T follicular helper cell (primary cell): ENCODE measurements at places on chromosomes 5 and 9.

DNA sequence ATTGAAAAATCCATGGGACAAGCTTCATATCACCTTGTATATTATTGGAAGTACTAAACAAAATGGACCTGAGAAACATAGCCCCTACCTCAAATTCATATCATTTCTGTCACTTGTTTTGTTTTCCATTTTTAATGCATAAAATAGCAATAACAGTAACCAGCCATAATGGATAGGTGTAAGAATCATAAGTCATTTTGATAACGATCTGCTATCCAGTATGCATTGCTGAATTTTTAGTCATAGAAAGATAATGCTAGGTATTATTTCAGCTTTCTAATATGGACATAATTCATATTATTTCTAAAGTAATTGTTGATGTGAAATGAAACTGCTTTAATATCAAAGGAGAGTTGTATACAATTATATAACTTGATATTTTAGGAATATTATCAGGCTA, 1.1 kb upstream of the LRRC70 start:
- DNase-seq, result no peak

GRCh38 chr5:62575489-62575888, 3.1 kb upstream of the LRRC70 start:
- no peak for DNase-seq

- no peak for DNase-seq
These were observed 77.1 kb downstream of the MUSK start for GRCh38 chr9:110745676-110746075.

DNA sequence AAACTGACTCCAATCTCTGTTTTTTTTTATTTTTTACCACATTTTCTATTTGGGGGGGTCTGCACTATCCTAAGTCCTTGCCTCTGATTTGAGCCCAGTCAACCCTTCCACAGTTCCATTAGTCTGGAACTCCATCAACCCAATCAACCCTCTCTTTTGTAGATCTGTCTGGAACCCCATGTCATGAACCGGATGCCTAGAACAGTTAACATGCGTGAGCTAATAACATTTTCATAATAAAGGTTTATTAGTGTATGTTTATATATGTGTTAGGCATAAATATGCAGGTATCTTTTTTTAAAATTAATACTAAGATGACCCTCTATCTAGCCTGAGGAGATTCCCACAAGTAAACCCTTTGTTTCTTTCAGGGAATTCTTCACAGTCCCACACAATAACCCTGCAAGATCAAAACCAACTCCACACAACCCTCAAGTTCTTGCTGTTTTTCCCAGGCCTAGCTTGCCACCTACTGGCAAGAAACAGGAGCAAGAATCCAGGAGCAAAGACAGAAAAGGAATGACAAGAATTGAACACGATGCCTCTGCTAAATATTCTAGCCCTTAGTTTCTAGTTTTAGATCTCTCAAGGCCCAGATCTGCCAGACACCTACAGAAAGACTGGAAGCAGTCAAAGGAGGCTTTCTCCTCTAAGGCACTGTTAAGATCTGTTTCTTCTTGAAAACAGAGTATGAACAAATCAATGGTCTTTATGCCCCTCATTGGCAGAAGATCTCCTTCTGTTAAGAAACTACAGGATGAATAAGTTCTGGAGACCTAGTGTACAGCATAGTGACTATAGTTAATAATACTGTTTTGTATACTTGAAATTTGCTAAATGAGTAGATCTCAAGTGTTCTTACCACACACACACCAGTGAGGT, 100.4 kb downstream of the TRIM36 start:
- DNase-seq, result no peak

DNA sequence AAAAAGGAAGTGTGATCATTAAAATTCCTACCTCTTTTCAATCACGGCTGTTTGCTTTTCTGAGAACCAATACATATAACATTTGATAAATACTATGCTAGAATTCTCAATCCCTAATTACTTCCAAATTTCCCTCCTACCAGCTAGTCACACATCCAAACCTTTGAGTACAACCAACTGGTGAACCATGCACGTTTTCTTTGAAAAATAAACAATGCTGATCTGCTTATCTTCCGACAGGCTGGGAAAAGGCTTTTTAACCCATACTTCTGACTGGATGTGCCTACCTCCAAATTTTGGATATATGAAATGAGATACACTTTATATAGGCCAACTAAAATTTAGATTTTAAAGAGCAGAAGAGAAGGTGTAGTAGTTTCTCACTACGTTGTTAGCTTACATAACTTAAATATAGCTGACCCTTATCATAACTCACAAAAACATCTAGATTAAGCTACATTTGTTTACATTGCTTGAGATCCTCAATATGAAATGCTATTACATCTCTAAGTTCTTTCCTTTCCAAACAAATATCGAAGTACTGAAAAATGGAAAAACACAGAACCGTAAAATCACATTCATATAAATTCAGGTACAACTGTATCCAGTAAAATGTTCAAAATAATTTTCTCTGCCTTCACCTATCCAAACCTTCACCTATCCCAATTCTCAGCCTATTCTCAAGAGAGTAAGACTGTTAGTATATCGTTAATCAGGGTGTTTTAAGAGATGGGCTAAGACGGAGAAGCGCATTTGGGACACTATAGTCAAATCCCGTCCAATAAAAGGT, 2.1 kb downstream of the NR3C1 start:
- DNase-seq, result no peak

GRCh38 chr9:14433351-14434157, 119.6 kb upstream of the NFIB start:
- DNase-seq, result no peak
